Suppressor macrophage treated with lipopolysaccharide for 1 hour (primary cell): ENCODE measurements at places on chromosomes 4 and X.

DNA sequence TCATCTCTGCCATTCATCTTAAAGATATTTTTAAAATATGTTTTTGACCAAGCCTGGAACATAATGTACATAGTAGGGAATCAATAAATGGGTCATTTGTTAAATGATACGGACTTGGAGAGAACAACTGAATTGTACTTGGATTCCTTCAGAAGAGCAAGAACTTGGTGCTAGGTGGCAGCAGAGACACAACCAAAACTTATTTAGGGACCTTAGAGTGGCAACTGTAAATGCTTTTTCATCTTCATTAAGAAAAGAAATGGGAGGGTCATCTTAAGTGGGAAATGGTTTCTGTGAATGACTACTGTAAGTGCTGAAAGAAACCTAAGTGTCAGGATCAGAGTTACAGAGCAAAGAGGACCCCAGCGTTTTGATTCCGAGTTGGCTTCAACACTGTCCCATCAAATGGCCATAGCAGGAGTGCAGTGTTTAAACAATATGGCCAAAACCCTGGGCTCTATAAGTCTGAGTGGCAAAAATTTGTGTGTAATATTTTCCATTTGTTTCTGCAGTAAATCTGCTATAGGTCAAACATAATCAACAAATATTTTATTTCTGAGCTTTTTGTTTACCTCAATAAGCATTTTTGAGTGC, 213.6 kb downstream of the PALLD start:
- peak; percentile 68 for DNase-seq

- DNase-seq = no peak
Measured at GRCh38 chrX:14864631-14865030, 8.2 kb downstream of the FANCB start.

DNA sequence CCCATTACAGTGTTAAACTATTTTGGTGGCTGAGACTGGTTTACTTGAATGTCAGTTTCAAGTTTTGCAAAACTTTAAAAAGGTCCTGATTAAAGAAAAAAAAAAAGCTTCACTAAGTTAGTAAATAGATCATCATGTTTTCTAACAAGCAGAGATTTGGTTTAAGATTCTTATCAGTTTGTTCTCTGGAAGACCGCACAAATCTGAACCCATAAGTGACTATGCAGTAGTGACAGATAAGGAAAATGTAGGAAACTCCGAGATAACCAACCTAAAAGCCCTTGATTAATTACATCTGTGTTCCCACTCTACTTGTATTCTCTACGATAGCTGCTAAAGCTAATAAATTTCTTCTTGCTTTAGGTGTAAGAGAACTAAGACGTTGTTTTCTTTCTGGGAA, 1799.8 kb upstream of the ADGRL3 start:
- DNase-seq = no peak

DNA sequence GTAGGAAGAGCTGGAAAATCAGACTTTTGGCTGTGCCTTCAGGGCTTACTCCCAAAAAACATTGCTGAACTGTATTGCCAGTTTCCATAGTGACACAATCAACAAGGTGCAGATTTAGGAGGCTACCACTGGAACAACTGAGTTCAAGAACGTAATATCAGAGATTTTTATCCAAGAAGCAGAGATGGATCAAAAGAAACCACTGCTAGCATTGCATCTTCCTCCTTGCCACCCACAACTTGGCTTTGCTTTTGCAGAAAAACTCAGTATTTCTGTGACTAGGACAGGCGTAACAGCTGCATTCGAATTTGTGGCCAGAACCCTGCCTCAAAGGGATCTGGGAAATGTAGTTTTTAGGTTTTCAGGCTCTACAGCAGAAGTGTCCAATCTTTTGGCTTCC, 27.8 kb upstream of the WDFY3 start:
- DNase-seq = no peak

DNA sequence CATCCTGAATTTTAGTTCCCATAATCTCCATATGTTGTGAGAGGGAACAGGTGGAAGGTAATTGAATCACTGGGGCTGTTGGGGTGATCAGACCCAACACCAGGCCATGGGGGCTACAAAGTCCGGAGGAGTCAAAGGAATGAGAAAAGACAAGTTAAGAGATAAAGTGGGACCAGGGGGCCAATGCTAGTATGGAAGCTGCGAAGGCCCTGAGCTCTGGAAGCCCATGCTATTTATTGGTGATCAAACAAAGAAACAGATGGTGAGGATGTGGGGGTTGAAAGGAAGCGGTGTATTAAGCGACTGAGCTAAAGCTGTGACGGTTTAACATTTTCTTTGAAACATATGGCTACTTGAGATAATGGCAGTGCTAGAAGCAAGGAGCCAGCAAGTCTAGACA, 132.8 kb downstream of the PDGFC start:
- DNase-seq = no peak

GRCh38 chrX:152637649-152638442, at the start of gene GABRQ:
Gene GABRQ (plus strand): TSS chrX:152637895. CDS start chrX:152638203, 308 bp downstream.
- DNase-seq = no peak

DNA sequence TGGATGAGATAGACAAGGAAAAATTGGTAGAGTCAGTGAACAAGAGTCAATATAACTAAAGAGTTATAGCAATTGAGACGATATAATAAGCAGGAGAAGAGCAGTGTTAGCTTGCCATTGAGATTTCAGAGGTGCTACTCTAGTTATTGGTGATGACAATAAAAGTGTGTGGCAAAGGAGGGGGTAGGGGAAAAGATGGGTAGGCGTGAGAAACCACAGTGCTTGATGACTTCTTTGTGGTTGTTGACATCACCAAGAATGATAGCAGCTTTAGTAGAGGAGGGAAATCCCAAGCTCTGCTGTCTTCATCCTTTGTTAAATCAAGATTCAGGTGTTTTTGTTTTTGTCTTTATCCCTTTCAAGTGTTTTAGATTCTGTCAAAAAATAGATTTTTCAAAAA, 179.9 kb upstream of the PPP3CA start:
- DNase-seq = peak; percentile 57

DNA sequence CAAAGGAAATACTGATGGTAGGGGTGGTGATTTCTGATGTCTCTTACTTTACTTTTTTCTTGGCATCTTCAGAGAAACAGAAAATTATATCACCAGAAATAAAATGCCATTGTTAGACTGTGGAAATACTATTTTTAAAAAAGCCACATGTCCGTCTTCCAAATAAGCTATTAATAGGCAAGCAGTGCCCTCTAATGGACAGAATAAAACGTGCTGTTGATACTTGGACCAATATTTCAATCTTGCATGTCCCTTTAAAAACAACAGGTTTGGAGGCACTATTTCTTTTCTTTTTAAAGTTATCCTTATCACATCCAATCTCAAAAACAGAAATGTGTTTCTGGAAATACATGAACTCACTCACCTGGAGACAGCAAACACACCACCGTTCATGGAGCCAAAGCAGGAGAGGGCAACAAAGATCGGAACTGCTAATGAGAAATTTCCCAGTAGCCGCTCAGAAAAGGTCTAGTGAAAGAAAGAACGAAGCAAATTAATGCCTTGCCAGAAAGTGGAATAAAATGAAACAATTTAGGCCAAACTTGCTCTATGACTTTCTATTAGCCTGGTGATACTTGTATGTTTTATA, 59.2 kb downstream of the SLC7A11 start:
- peak; percentile 56 for DNase-seq
